ENCODE measurements at places on chromosomes 3 and 15.
A peak's percentile ranks its signal among the peaks of the same experiment; 100 is the strongest.

- H3K4me1 ChIP-seq, result peaks cover 12% of the 10 kb centered on the region
- H3K4me3 ChIP-seq, result no peak overlapping the region
- no peak overlapping the region for H3K27ac ChIP-seq
- peaks cover 49% of the 10 kb centered on the region for H3K27me3 ChIP-seq
- no peak for DNase-seq
- H3K36me3 ChIP-seq, result no peaks in the 10 kb centered on the region
Observed at GRCh38 chr3:146159616-146160320, 1.2 kb downstream of the PLOD2 start.

GRCh38 chr15:43285609-43286037 lies 18.9 kb upstream of the TGM5 start:
- H3K27ac ChIP-seq, result no peak overlapping the region
- H3K27me3 ChIP-seq, result no peaks in the 10 kb centered on the region
- H3K4me1 ChIP-seq, result no peaks in the 10 kb centered on the region
- DNase-seq, result peak; percentile 67
- H3K4me3 ChIP-seq, result no peak overlapping the region

GRCh38 chr3:184262764-184263179 lies 1.4 kb upstream of the CAMK2N2 start:
- H3K36me3 ChIP-seq, result no peaks in the 10 kb centered on the region
- no peak overlapping the region for H3K27ac ChIP-seq
- no peak overlapping the region for H3K4me3 ChIP-seq
- H3K27me3 ChIP-seq, result peaks cover 37% of the 10 kb centered on the region
- no peak for DNase-seq

DNA sequence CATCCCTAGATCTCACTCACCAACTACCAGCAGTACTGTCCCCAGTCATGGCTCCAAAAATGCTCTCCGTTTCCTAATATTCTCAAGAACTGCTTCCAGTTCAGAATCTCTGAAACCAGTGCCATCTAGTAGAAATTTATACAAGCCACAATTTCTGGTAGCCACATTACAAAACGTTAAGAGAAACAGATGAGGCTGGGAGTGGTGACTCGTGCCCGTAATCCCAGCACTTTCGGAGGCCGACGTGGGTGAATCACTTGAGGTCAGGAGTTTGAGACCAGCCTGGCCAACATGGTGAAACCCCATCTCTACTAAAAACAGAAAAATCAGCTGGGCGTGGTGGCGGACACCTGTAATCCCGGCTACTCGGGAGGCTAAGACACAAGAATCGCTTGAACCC lies 78.4 kb upstream of the RAD18 start:
- H3K27me3 ChIP-seq, result no peaks in the 10 kb centered on the region
- no peaks in the 10 kb centered on the region for H3K36me3 ChIP-seq
- H3K4me3 ChIP-seq, result no peak overlapping the region

GRCh38 chr15:97692301-97693015 lies 268.0 kb upstream of the ARRDC4 start:
- H3K4me1 ChIP-seq, result no peaks in the 10 kb centered on the region
- no peak overlapping the region for H3K4me3 ChIP-seq
- no peak overlapping the region for H3K27ac ChIP-seq
- no peaks in the 10 kb centered on the region for H3K36me3 ChIP-seq
- no peaks in the 10 kb centered on the region for H3K27me3 ChIP-seq

GRCh38 chr3:185024966-185025365 lies 127.9 kb downstream of the C3orf70 start:
- no peak for DNase-seq
- H3K27ac ChIP-seq, result no peak overlapping the region
- no peaks in the 10 kb centered on the region for H3K4me1 ChIP-seq
- H3K27me3 ChIP-seq, result no peaks in the 10 kb centered on the region
- no peak overlapping the region for H3K4me3 ChIP-seq

DNA sequence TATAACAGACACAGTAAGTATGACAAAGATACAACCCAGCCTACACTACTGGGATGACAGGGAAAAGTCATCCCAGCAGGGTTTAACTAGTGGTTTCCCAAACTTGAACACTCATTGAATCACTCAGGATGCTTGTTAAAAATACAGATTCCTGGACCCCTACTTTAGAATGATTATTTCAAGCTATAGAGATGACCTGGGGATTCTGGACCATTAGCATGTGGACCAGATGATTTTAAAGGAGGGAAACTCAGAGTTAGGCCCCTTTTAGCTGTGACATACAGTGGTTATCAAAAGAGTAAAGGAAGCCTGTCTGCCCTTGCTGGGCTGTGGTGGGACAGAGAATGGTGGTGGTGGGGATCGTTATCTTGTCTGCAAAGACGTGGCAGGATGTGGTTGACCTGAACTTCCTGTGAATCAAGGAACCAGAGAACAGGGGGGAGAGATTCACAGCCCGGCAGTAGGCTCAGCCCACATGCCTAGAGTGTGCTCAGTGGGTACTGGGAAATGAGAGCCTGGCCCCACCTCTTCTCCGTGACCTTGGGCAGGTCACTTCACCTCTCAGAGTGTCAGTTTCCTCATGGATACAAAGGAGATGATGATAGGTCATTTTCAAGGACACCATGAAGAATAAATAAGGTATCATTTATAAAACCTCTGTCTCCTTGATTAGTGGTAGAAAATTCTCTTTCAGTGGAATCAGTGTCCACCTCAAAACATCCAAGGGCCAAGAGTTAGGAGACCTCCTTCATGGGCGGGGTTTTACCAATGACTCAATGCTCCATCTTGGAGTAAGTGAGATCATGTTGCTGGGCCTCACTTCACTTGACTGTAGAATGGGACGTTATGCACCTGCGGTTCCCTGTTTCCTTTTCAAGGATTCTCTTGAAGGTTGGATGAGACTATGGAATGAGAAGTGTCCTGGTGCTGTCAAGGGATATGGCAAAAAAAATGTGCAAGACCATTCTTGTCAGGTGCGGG lies 306.5 kb downstream of the RPLP1 start:
- H3K27me3 ChIP-seq, result no peaks in the 10 kb centered on the region
- peak; percentile 80 for DNase-seq
- no peak overlapping the region for H3K27ac ChIP-seq
- no peaks in the 10 kb centered on the region for H3K36me3 ChIP-seq
- H3K4me3 ChIP-seq, result no peak overlapping the region
- H3K4me1 ChIP-seq, result peaks cover 83% of the 10 kb centered on the region

DNA sequence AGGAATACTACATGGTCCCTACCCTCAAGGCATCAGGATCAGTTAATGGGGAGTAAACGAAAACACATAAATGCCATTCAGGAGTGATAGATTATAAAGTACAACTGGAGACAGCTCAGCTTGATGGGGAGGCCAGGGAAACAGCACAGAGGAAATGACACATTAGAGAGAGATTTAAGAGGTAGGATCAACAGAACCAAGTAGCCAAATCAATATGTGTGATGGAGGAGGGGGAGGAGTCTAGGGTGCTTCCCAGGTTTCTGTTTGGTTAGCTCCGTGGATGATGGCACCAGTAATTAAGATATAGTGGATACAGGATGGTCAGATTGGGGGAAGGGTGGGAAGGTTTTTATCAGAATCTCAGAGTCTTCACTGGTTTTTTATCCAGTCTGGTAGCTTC lies 229.5 kb upstream of the ROPN1 start:
- H3K36me3 ChIP-seq, result no peaks in the 10 kb centered on the region
- no peak overlapping the region for H3K27ac ChIP-seq
- no peak overlapping the region for H3K4me3 ChIP-seq
- DNase-seq, result no peak
- H3K27me3 ChIP-seq, result no peaks in the 10 kb centered on the region
- no peaks in the 10 kb centered on the region for H3K4me1 ChIP-seq

DNA sequence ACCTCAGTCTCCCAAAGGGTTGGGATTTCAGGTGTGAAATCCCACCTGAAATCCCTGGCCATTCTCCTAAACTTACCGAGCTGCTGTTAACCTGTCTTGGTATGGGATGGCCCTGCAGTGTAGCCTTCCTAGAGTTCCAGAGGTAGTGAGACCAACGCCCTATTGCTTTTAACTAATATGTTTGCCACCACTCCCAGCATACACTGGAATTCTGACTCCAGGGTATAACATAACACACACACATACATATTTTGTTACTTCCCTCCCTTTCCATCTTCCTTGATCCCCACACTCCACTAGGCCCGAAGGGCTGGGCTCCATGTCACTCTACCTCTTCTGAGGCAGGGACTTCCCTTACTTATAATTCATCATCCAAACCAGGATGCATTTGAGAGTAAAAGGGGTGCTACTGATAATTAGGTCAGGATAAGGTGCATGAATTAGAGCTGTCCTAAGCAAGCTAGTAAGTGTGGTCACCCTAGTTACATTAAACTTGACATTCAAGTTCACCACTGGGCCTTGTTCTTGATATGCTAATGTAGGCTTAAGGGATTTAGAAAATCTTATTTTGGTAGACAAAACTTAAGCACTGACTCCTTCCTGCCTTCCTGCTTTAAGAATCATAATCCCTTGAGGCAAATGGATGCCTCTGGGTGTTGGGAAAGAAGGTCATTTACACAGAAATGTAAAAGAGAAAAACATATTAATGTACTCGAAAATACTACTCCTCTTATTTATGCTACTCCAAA lies 317.6 kb downstream of the MAGI1 start:
- no peaks in the 10 kb centered on the region for H3K36me3 ChIP-seq
- no peak for DNase-seq
- no peaks in the 10 kb centered on the region for H3K4me1 ChIP-seq

- H3K4me3 ChIP-seq, result no peak overlapping the region
- no peak overlapping the region for H3K27ac ChIP-seq
- H3K4me1 ChIP-seq, result no peaks in the 10 kb centered on the region
Observed at GRCh38 chr3:32794487-32795308, 23.1 kb upstream of the TRIM71 start.

DNA sequence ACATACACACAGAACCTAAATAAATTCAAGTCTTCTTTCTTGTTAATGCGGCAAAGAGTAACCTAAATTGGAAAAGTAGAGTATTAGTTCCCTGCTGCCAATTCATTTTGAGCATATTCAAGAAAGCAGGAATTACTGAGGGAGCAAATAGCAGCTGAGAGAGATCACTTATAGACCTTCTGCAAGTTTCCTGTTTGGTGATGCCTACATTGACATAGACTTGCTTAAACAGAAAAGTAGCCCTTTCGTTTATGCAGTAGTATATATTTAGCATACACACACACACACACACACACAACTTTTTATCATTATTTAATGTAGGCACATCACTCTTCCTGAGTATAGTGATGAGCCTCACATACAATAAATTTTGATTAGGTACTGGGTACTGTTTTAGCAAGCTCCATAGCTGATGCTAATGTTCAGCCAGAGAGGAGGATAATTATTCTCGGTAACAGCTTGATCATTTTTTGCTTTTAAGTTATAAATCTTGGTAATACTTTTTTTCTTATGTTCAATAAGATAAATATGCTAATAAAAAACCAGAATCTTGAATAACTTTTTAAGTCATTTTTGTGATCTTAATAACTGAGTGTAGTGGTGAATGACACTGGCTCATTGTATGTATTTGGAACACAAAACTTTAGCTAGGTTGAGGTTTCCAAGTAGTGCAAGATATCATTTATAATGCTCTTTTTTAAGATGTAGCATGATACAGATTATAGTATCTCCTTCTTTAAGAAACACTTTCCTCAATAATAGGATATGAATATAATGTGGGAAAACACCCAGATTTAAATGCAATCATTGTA lies 174.7 kb downstream of the MBNL1 start:
- DNase-seq, result no peak
- no peaks in the 10 kb centered on the region for H3K27me3 ChIP-seq

DNA sequence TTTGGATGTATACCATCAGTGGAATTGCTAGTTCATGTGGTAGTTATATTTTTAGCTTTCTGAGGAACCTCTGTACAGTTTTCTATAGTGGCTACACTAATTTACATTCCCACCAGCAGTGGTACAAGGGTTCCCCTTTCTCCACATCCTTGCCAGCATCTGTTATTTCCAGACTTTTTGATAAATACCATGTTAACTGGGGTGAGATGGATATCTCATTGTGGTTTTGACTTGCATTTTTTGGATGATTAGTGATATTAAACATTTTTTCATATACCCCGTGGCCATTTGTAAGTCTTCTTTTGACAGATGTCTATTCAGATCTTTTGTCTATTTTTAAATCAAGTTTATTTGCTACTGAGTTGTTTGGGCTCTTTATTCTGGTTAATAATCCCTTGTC lies 455.6 kb upstream of the RARB start:
- no peaks in the 10 kb centered on the region for H3K27me3 ChIP-seq
- H3K4me3 ChIP-seq, result no peak overlapping the region
- no peaks in the 10 kb centered on the region for H3K36me3 ChIP-seq
- no peaks in the 10 kb centered on the region for H3K4me1 ChIP-seq

- no peaks in the 10 kb centered on the region for H3K27me3 ChIP-seq
- no peak for DNase-seq
- H3K36me3 ChIP-seq, result no peaks in the 10 kb centered on the region
- H3K4me1 ChIP-seq, result no peaks in the 10 kb centered on the region
- no peak overlapping the region for H3K27ac ChIP-seq
Observed at GRCh38 chr3:11221818-11222415, 50.3 kb upstream of the ATG7 start.

- no peak for DNase-seq
- H3K27ac ChIP-seq, result no peak overlapping the region
- no peak overlapping the region for H3K4me3 ChIP-seq
- H3K27me3 ChIP-seq, result no peaks in the 10 kb centered on the region
Observed at GRCh38 chr3:130480736-130481135, 36.2 kb upstream of the COL6A6 start.

GRCh38 chr3:45453083-45453482 lies 64.7 kb downstream of the LARS2 start:
- no peak overlapping the region for H3K4me3 ChIP-seq
- no peaks in the 10 kb centered on the region for H3K4me1 ChIP-seq
- H3K27ac ChIP-seq, result no peak overlapping the region

DNA sequence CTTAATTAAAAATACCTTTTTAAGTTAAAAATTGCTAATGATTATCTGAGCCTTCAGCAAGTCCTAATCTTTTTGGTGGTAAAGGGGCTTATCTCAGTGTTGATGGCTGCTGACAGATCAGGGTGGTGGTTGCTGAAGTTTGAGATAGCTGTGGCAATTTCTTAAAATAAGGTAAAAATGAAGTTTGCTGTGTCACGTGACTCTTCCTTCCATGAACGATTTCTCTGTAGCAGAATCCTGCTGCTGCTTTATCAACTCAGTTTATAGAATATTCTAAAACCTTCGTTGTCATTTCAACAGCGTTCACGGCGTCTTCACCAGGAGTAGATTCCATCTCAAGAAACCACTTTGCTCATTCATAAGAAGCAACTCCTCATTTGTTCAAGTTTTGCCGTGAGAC lies 110.1 kb downstream of the SUCNR1 start:
- H3K36me3 ChIP-seq, result no peaks in the 10 kb centered on the region
- no peaks in the 10 kb centered on the region for H3K4me1 ChIP-seq
- H3K4me3 ChIP-seq, result no peak overlapping the region

GRCh38 chr3:74129056-74129455 lies 485.4 kb downstream of the CNTN3 start:
- DNase-seq, result no peak
- H3K36me3 ChIP-seq, result no peaks in the 10 kb centered on the region
- no peaks in the 10 kb centered on the region for H3K27me3 ChIP-seq
- no peak overlapping the region for H3K27ac ChIP-seq

DNA sequence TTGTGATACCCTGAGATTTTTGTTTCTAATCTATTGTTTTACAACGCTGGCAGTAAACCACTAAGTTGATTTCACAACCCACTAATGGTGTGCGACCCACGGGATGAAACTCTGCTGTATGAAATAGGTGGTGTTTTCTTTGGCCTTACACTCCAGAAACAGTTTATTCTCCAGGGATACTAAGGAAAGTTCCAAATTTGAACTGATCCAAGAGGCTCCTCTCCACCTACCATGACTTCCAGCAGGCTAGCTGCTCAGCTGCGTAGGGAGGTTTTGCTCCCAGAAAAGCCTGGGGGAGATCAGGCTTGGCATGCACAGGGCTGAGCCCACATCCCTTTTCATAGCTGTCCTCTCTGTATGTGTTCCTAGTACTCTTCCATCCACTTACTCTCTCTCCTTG lies 71.5 kb downstream of the FAM174B start:
- DNase-seq, result no peak
- no peaks in the 10 kb centered on the region for H3K4me1 ChIP-seq
- no peak overlapping the region for H3K27ac ChIP-seq
- H3K4me3 ChIP-seq, result no peak overlapping the region
